ENCODE measurements at places on chromosomes 1 and 21.

- DNase-seq: no peak
Measured at GRCh38 chr1:225851805-225852204, 30.4 kb downstream of the TMEM63A start.

GRCh38 chr21:42373196-42373907 lies 7.0 kb upstream of the TFF1 start:
- DNase-seq: no peak

DNA sequence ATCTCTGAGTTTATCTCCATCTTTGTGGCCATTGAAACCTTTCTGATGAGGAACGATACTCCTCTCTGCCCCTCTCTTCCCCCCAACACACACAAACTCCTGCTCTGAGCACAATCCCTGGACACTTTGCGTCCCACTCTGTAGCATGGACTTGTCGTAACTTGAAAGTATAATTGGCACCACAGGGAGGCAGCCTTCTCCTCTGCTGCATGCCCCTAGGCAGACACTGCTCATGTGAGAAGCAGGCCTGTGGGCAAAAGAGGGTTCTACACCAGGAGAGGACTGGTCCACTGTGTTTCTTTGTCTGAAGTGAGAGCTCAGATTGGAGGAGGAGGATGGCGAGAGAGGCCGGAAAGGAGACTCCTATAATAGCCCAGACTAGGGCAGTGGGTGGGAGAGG lies 3.8 kb upstream of the PARS2 start:
- peak; percentile 16 for DNase-seq

GRCh38 chr1:78070758-78071157 lies 25.0 kb downstream of the GIPC2 start:
- peak; percentile 61 for DNase-seq

DNA sequence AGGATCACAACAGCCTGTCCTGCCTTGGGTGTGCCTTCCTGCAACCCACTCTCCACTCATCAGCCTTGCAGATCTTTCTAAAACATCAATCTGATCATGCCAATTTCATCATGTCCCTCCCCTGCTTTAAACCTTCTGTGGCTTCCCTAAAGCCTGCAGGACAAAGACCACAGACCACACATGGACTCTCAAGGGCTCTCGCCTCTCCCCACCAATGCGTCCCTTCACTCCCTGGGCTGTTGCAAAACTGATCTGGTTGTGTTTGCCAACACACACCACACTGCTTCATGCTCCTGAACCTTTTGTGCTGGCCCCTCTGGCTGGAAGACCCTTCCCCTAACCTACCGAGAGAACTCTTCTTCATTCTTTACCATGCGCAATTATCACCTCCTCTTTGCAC lies 72.4 kb downstream of the ITPKB start:
- no peak for DNase-seq

Measured in lung microvascular endothelial cell (primary cell).